CD4-positive, alpha-beta T cell treated with Interleukin-1 beta for 1 hour (primary cell): ENCODE measurements at places on chromosomes 3 and 15.

GRCh38 chr15:60557191-60557618, 78.3 kb upstream of the ICE2 start:
- DNase-seq, result peak; percentile 64

DNA sequence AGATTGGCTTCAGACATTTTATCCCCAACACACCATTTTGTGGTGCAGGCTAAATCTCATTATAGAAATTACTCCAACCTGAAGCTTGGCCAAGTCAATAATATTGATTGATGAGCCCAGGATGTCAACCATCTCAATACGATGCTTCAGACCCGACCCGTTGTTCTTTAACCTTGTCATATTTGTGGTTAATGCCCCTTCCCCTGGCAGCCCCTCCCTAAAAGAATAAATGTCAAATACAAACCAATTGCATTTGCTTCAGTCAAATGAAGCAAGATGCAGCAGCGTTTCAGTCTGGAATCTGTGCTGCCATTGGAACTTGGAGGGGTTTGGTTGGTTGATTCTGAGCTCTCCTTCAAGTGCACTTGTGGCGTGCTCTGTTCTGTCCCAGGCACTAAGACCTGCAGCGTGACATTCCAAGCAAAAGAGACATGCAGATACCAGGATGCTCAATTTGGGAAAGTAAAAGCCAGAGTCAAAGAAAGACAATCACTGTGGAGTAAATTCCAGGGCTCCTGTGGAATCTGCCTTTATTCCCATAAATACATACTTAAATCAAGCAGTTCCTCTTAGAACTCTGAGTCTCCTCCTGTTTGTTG, 23.8 kb upstream of the PSMD6 start:
- DNase-seq, result no peak

GRCh38 chr3:72065872-72066641, 281.1 kb upstream of the PROK2 start:
- DNase-seq, result no peak

- DNase-seq, result no peak
Measured at GRCh38 chr3:150825192-150825915, 62.4 kb upstream of the SIAH2 start.

DNA sequence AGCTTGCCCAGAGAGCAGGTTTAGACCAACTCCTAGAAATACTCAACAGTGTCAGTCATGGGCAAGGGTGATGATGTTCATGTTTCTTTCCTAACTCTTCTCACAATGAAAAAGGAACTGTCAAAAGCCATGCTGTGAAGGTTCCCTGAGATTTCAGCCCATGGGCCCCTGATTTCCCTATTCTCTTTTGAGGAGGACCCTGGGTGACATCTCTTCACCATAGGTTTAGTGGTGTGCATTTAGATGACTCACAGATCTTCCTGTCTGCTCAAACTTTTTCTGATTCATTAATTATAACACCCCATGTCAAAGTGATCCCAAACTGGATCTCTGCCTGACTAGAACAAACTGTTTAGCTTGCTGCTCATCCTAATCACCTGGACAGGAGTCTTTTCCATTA, 108.0 kb downstream of the BBX start:
- peak; percentile 6 for DNase-seq

DNA sequence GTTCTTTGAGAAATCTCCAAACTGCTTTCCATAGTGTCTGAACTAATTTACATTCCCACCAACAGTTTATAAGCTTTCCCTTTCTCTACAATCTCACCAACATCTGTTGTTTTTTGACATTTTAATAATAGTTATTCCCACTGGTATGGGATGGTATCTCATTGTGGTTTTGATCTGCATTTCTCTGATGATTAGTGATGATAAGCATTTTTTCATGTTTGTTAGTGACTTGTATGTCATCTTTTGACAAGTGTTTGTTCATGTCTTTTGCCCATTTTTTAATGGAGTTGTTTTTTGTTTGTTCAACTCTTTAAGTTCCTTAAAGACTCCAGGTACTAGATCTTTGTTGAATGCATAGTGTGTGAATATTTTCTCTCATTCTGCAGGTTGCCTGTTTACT, 116.6 kb upstream of the TSC22D2 start:
- no peak for DNase-seq

- DNase-seq, result no peak
Measured at GRCh38 chr15:35784745-35785144, 238.8 kb upstream of the DPH6 start.

GRCh38 chr15:94272251-94272898, 41.0 kb downstream of the MCTP2 start:
- peak; percentile 23 for DNase-seq

DNA sequence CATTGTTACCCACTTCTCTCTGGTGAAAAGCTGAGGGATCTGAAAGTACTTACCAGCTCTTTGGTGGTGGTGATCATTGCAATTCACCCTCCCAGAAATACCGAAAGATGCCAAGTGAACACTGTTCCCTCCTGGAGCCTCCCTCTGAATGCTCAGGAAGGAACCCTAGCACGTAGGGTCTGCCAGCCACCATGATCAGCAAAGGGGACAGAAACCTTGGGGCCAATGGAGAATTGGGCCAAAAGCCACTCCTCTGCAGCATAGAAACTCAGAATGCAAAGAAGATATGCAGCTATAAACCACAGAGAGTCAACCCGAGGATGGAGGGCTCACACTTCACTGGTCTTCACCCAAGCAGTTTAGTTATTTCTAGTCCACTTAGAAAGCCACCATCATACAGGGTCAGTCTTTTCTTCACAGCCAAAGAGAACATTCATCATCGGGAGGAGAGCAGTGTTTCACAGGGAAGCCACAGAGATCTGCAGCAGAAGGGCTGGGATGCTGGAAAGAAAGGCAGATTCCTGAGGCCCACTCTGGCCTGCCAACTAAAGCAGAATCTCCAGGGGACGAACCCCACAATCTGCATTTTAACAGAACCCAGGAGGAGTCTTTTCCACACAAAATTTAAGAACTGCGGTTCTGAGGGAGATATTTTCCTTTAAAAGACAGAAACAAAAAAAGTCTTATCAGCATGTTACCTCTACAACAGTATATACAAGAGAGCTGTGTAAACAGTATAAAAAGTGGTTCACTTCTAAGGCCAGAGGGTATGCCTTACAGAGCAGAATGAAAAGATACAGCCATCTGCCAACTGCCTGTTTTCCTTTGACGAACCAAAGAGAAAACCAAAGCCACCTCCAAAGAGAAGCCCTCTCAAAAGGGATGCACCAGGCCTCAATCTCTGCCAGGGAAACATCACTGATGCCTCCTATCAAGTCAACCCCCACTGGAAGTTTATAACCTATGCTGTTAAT, 11.3 kb downstream of the TBC1D2B start:
- no peak for DNase-seq

DNA sequence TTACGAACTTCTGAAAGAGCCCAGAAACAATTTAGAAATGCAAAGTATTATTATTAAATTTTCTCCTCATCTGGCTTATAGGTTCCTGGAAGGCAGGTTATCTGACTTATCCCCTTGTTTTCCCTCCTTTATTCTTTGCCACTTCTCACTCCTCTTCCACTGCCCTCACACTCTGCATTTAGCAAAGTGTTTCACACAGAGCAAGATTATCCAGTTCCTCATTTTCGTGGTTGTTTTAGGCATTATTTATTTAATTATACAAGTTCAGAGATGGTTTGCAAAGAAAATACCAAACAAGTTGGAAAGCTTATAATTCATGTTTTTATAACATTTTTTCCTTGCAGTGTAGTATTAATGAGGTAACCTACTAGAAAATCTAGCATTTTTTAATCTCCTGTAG, 544.9 kb downstream of the NSUN3 start:
- no peak for DNase-seq

DNA sequence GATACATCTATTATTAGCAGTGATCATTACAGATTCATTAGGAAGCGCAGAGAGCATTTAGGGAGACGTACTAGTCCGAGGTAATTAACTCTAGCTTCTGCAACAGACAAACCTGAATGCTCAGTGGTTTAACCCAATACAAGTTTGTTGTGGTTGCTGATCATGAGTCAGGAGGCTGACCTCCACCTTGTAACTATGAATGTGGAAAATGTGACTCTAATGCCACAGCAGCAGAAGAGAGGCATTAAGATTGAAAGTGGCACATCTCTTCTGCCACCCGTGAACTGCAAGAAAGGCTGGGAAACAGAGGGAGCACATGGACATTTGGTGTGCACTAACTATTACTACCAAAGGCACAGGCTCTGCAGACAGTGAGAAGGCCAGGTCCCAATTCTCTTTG, 71.2 kb upstream of the C3orf80 start:
- no peak for DNase-seq

- DNase-seq, result no peak
Measured at GRCh38 chr3:58355179-58355578, 22.5 kb downstream of the PXK start.

DNA sequence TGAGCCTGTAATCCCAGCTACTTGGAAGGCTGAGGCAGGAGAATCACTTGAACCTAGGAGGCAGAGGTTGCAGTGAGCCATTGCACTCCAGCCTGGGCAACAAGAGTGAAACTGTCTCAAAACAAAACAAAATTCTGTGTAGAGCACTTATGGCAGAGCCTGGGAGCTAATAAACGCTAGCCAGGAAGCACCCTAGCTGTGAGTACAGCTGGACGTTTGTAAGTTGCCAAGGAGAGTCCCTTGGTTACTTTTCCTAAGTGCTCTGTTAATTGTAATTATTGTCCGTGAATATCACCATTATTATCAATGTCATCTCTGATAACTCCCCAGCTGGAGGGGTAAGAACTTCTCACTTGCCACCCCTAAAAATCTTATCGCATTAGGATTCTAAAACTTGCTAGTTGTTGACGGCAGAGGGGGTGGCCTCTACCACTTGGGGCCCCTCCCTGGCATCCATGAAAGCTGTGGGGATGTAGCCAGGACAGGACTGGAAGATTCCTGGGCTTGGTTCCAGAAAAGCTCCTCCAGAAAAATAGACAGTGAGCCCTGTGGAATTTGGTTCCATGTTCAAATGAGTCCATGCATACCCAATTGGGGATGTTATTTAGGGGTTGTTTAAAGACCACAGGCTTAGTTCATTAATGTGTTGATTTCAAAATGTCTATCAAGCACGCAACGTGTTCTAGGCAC, 9.9 kb upstream of the KLHL25 start:
- no peak for DNase-seq

GRCh38 chr15:45187894-45188830, at the start of gene SHF:
Gene SHF (minus strand): TSS chr15:45187966. CDS start chr15:45187951, 15 bp downstream.
- DNase-seq, result peak; percentile 53

DNA sequence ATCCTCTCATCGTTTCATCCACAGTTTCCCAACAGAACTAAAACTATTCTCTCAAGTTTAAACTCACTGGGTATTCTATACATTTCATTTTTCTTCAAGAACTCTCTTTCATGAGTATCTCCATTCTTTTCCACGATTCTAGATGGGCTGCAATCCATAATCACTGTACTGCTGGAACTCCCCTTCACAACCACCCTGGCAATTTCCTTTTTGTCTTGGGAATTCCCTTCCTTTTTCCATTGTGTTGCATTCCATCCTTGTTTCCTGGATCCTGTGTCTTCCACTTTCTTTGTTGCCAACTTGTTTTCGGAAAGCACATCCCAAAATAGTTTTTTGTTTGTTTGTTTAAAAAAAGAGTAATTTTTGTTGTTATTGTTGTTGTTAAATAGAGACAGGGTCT, 67.0 kb upstream of the FBN1 start:
- no peak for DNase-seq

DNA sequence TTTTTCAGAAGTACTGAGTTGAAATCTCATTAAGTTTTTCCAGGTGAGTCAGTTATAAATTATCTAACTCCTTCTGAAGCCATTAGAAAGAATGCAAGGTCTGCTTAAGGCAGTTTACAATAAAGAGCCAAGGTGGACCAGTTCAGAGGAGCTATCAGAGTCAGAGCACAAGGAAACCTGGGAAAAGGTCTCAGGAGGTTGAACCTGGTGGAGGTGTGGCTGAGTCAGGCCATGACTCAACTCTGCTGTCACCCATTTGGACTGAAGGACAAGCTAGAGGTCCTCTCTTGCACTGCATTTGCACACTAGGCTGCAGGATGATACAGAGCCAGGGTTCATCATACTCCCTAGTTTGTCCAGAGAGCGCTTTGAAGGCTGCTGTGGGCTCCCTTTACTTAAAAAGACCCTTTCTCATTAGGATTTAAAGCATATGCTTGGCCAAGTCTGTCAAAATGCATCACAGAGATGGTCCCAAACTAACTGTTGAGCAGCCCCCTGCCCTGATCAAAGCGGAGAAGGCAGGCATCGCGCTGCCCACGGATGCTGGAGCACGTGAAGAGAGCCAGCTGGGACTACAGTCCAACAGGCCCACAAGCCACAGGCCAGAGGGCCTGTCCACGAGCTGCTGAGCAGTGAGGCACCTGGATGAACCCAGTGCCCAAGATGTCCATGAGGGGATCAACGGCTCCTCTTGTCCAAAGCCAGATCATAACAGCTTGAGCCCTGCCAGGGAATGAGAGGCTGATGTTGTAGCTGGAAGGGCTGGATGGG, 26.0 kb upstream of the MRPS22 start:
- DNase-seq, result no peak

DNA sequence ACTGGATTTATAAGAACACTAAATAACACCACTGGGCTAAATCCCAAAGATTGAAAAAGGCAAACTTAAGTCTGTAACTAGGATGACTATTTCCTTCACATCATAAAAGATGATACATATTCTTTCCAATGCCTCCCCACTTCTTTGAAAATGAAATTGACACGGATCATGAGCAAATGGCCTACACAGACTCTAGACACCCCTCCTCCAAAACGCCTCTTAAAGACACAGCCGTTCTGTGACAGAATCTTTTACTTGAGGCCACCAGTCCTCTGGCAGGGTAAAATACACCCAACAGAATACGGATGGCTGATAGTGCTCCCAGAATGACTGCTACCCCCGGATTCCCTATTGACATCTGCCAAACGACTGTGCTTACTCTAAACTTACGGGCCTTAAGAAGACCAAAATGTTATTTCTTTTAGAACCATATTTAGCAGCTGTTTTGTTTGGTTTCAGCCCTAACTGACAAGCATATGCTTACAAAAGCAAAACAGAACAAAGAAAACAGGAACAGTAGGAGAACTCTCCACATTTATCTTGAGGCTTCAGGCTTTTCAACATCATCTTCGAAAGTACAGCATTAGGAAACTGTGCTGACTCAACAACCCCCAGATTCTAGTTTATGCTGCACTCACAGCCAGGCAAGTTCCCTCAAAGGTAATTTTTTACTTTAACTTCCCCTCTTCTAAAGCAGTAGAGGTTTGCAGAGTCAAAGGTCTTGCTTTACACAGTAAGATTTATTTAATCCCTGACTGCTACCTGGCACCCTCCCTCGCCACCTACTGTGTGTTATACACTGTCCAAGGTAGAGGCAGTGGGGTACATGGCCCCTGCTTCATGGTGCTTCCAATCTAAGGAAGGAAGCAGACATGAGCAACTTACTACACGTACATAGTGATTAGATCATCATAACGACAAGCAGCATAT, 84.3 kb downstream of the TNIK start:
- DNase-seq, result peak; percentile 24
